T-helper 2 cell treated with Interferon-gamma antibody and Interleukin-4, amounts not matched to agents 5 μg/mL and 100 μg/mL, for 36 hours (primary cell): ENCODE measurements at places on chromosomes 2 and 18.

DNA sequence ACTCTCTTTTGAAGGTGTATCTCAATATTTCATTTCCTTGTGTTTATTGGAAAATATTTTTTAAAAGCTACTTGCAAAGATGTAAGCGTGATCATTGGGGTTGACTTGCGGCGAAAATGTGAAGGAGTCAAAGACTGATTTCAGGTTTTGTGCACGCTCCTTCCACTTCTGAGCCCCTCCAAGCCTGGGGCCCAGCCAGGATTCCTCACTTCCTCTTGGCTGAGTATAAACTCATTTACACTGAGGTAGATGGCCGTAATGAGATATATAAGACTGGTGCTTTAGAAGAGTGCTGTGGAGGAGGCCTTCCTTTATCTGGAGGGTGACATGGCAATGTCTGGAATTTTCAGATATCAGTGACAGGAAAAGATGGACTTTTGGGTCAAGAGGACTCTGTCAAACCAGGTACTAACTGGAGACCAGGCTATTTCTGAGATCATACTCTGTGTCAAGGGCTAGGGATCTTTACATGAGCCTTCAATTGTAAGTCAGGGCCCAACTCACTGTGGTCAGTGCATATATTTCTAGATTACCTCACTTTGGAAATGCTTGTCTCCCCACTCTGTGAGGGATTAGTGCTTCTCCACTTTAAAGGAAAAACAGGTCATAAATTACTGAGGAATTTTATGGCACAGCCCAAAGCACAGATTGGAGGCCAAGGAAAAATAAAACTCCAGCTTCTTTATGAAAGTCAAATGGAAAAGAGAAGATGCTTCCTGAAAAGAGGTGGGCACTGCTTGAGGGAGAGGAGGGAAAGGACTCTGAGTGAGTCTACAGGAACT, 22.8 kb downstream of the PRKCE start:
- no peak for DNase-seq

DNA sequence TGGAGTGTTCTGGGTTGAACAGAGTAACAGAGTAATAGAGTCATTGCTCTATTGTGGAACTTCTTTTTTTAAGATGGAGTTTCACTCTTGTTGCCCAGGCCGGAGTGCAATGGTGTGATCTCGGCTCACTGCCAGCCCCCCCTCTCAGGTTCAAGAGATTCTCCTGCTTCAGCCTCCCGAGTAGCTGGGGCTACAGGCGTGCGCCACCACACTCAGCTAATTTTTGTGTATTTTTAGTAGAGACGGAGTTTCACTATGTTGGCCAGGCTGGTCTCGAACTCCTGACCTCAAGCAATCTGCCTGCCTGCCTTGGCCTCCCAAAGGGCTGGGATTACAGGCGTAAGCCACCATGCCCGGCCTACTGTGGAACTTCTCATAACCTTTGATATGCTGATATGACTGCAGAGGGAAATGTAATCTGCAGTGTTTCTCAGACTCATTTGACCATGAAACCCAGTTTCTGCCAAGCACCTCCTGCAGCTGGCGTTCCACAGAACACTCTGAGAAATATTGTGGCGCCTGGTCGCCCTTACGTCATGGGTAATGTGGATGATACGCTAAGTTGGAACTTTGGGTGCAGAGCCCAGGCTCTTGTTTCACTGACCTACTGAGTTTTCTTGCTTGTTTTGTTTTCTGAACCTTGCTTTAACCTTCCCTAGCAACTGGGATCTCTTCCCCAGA, 213.8 kb downstream of the BCL2 start:
- DNase-seq: no peak

DNA sequence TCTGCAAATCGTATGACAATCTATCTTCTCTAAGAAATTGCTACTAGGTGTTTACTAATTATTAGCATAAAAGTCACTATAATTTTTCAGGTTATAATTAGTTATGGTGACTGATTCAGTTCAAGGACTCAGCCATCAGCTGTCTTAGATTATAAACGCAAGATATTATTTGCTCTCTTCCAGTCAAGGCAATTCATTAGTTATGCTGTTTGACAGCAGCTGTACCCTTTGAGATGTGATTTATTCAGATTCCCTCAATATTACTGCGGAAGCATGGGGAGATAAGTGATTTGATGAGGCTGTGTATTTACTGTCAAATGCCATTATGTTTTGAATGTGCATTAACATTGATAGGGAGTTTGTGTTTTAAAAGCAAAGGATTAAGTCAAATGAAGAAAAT, 558.9 kb upstream of the FSIP2 start:
- no peak for DNase-seq

DNA sequence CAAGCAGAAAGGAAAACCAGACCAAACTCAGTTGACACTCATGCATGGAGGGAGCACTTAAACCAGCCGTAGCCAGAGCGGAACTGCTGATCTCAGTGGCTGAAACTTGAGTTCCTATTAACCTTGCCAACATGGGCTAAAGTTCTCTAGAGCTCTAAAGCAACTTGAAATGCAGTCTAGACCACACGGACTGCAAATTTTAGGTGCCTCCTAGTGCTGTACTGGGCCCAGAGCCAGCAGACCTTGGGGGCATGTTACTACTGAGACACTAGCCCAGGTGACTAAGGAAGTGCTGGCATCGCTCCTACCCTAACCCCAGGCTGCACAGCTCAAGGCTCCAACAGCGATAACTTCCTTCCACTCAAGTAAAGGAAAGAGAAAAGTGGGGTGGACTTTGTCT, 236.5 kb downstream of the AKAIN1 start:
- no peak for DNase-seq

GRCh38 chr2:101040072-101040471, 38.0 kb downstream of the RPL31 start:
- DNase-seq: no peak

- no peak for DNase-seq
Measured at GRCh38 chr2:160513120-160513519, 19.5 kb upstream of the RBMS1 start.

DNA sequence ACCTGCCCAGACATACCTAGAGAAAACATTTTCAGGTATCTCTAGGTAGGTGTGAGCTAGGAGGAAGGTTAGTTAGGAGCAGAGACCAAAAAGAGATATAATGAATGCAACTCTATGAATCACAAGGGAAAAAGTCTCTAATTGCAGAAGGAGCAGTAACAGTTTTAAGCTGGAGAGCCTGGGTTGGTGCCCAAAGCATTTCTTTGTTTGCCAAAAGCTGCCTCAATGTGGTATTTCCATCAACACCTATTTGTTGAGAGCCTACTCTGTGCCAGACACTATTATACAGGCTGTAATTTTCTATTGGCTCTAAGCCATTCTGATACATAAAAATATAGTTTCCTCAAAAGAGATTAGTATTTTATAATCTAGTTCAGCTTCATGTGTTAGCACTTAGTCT, 141.6 kb downstream of the UBE2E3 start:
- DNase-seq: no peak

GRCh38 chr18:13482618-13482945, 243.8 kb downstream of the FAM210A start:
- no peak for DNase-seq

GRCh38 chr2:237723602-237724001, 75.0 kb upstream of the RBM44 start:
- DNase-seq: no peak

GRCh38 chr2:15691586-15692310, 100.1 kb downstream of the DDX1 start:
- DNase-seq: no peak

- no peak for DNase-seq
Measured at GRCh38 chr18:33826151-33826550, 248.1 kb downstream of the ASXL3 start.

DNA sequence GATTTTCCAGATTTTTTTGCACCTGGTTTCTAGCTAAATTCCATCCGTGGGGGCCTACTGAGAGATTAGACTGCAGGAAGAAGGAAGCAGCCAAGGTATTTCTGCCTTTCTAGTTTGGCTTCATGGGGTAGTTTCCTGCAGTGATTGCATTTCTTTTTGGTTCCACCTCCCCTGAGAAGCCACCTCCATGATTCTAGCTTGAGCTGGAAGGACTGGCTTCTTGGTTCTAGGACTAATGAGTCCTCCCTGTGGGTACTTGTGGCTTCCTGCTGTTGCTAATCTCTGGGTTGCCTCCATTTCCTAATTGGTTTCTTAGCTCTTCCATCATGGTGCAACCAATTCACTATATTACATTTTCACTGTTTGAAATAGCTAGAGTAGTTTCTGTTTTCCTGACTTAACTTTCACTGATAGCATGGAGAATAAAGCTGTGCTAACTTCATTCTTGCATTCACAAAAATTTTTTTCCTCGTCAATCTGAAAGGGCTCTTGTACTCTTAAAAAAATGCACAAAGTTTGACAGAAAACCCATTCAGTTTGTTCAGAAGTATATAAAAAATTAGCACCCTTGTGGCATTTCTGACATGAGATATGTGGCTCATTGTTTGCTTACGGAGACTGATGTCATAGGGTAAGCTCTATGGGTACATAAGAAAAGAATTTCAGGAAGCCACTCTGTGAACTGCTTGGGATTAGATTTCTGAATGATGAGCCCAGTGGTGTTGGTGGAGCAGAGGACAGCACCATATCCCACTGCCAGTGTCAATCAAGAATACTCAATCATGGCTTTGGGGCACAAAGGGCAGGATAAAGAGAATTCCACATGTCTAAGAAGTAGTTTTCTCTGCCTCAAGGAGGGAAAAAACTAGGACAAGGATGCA, 242.8 kb upstream of the RBMS1 start:
- DNase-seq: no peak

GRCh38 chr2:200040831-200041230, 85.4 kb downstream of the MAIP1 start:
- DNase-seq: no peak

- DNase-seq: no peak
Measured at GRCh38 chr2:2887772-2888387, 489.7 kb downstream of the EIPR1 start.

DNA sequence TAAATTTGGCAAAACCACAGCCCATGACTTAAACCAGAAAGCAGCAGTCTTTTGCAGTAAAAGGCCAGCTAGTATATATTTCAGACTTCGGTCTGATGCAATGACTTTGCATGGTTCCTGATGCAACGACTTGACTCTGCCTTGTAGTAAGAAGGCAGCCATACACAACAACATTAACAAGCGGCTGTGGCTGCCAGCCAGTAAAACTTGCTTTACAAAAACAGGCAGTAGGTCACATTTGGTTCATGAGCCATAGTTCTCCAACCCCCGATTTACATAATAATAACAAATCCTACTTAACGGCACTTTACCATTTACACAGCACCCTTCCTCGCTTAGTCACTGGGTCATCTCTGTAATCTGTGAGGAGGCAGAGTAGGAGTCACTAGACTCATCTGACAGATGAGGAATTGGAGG, 410.3 kb downstream of the LRATD1 start:
- no peak for DNase-seq

- no peak for DNase-seq
Measured at GRCh38 chr2:102061286-102061699, 69.5 kb downstream of the IL1R2 start.

GRCh38 chr2:47309952-47310800, 92.8 kb upstream of the MSH2 start:
- DNase-seq: no peak

DNA sequence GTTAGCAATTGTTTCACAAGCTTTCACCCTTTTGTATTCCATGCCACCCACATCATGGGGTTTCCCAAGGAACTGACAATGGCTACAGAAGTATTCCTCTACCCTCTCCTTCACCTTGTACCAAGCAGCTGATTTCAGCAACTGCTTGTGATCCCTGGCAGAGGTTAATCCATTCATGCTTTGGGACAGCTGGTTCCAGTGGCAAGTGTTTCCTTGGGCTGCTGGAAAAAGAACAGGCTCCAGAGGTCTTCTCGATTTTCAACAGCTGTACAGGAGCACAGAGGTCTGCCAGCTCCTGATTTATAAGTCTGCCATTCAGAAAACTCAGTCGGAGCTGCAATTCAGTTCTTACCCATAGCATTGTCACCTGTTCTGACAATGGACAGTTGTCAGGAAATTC, 239.2 kb upstream of the CWC22 start:
- no peak for DNase-seq

DNA sequence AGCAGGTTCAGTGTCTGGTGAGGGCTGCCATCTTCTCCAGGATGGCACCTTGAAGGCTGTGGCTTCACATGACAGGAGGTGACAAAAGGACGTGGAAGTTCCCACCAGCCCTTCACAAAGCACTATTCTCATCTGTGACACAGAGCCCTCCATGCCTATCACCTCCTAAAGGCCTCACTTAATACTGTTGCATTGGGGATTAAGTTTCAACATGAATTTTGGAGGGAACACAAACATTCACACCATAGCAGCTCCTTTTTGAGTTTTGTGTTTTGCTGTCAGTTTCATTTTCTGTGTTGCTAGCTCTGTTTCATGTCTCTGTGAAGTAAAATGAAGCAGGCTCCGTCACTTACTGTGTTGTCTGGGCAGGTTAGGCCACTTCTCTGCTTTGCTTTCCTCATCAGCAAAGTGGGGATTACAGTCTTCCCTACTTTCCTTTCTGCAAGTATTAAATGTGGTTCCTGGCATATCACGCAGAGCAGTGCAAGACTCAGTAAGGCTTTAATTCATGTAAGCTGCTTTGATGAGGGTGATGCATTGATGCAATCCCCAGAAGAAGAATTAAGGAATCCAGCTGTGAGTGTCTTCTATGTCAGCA, 31.6 kb downstream of the LIMS1 start:
- no peak for DNase-seq

DNA sequence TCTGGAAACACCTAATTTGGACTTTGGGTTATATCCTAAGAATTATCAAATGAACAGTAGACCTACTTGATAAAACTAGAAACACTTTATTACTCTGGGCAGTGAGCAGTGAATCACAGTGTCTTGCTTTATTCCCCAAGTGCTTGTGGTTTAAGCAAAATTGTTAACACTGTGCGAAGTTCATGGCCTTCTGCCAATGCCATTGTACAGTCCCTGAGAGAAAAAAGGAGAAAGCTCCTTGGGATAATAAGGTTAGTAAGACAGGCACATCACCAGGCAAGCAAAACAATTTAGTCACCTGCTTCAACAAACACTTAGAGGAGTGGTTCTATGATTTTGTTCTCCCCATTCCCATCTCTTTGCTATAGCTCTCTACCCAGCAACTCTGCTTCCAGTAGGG, 39.8 kb downstream of the ADCYAP1 start:
- no peak for DNase-seq

DNA sequence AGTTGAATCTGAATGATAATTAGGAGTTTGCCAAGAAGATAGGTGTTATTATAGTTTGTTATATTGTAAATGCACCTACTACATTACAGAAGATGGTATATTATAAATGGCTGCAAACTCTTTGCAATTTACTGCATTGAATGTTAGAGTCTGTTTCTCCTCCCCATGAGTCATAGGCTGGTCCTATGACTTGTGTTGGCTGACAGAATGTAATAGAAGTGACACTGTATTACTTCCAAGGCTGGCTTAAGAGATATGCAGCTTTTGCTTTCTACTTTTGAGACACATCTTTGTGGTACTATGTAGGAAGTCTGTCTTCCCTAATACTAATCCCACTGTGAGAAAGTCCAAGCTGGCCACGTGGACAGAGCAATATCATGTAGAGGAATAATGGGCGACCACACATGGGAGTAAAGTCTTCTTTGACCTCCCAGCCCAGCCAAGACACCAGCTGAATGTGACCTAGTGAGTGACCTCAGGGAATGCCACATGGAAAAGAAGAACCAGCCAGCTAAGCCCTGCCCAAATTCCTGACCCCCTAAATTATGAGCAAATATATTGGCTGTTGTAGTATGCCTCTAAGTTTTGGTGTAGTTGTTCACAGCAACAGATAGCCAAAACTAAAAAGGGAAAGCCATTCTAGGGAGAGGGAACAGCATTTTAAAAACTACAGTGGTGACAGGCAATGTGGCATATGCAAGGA, 6.8 kb upstream of the DDX1 start:
- no peak for DNase-seq
